Karpas-422 (cell line): ENCODE measurements at places on chromosomes 6 and 20.

- DNase-seq, result no peak
Observed at GRCh38 chr6:106918115-106918514, 56.4 kb downstream of the CD24 start.

GRCh38 chr20:57216669-57217068, 49.8 kb downstream of the BMP7 start:
- no peak for DNase-seq

DNA sequence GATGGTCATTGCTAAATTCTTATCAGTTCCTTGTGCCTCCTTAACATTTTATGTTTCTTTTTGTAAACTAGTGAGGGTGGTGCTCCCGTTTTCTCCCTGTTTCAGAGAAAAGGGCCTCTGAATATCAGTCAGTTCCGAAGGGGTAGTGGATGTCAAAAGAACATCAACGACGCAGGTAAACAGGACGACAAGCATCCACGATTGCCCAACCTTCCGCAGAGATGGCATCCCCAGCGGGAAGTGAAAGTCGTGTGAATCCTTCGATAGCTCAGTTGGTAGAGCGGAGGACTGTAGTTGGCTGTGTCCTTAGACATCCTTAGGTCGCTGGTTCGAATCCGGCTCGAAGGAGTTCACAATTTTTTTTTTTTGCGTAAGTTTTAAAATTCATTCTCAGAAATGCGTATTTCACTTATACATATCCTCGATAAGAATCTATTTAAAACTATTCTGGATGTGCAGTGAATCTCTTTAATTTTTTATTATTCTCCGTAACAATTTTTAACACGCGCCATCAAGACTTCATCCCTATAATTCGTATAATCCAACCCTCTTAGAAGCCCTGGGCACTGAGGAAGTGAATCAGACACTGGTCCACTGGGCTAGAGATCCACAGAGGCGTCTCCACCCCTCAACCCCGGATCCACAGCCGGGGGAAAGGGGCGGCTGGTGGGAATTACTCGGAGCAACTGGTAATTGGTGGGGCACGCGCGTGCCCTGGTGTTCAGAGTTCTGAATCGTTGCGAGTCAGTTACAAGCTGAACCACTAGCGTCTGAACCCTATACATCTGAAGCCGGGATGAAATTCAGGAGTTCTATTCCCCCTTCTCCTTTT, 27.9 kb upstream of the ABT1 start:
- peak; percentile 97 for DNase-seq

DNA sequence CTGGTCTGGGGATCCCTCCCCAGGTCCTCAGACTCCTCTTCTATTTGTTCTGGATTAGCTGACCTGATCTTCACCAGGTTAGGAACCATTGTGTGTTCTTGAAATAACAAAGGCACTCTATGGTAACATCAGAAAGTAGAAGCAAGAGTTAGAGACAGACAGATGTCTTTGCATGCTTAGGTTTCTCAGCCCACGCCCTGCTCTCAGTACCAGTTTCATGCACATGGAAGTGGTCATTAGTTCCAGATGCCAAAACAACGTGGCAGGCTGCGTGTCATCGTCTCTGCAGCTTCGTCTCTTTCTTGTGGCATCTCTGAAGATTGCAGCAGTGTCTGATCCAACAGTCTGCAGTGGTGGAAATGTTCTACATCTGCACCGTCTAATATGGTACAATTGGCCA, 89.4 kb downstream of the PACRG start:
- DNase-seq, result no peak

GRCh38 chr20:3848565-3848964, 1.9 kb downstream of the MAVS start:
- DNase-seq, result no peak

GRCh38 chr6:52603000-52603795, 26.3 kb upstream of the TRAM2 start:
- no peak for DNase-seq

DNA sequence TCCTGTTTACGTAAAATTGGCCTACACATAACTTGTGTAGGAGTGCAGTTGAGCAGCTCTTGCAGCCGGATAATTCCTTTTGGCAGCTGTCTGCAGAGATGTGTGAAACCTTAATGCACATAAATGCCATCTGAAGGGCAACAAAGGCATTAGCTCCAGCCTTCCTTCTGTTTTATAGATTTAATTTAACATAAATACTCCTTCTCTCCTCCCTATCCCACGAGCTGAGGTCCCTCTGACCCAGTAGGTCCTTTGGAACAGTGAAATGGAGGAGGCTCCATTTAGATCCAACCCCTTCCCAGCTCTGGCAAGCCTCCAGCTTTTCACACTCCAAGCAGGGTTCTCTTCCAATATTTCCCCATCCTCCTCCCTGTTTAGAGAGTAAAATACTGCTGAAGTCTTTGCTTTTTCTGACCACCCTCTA, 6.5 kb downstream of the PLEKHG1 start:
- no peak for DNase-seq

GRCh38 chr6:156988276-156989158, 211.3 kb downstream of the ARID1B start:
- DNase-seq, result peak; percentile 86

DNA sequence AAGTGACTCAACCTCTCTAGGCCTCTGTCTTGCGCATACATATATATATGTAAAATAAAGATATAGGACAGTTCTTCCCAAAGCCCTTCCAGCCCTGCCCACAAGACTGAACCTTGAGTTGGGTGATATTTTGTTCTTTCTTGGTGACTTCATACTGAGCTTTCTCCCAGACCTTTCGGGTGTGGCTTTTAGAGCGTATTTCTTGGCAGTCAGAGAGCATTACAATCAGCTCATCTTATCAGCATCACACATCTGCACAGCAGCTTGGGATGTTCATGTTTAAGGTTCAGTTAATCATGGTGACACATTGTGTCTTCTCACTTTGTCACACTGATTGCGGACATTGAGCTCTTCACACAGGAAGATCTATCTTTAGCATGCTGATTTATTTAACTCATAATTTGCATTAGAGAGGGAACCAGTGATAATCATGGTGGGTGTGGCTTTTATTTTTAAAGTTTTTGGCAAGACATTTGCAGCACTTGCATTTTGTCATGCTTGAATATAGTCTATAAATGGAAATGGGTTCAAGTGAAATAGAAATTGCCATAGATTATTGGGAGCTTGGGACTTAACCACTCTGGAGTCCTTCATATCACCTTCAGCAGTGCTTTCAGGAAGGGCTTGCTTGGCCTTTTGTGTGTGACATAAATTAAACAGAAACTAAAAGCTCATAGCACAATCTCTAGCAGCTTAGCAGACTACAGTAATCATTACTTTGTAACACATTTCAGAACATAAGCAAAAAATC, 8.3 kb downstream of the KIF3B start:
- DNase-seq, result peak; percentile 96

DNA sequence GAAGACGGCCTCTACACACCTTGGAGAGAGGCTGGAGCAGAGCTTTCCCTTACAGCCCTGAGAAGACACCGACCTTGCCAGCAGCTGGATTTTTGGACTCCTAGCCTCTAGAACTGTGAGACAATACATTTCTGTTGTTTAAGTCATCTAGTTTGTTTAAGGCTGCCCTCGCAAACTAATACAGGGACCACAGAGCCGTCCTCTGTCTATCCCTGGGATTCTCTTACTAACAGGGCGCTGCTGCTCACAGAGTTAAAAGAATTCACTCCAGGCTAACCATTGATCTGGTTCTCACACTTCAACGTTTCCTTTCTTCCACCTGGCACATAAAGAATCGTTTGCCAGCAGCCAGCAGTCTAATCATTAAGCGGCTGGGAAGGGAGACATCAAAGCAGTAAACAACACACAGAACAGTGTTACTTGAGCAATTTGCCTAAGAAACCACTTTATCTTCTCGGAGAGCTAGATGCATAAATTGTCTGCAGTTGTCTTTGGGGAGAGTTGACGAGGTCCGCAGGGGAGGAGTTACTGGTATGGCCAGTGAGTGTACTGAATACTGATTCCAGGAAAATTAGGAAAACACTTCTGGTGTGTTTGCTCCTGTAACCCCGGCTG, 103.5 kb upstream of the AKAP12 start:
- DNase-seq, result no peak

DNA sequence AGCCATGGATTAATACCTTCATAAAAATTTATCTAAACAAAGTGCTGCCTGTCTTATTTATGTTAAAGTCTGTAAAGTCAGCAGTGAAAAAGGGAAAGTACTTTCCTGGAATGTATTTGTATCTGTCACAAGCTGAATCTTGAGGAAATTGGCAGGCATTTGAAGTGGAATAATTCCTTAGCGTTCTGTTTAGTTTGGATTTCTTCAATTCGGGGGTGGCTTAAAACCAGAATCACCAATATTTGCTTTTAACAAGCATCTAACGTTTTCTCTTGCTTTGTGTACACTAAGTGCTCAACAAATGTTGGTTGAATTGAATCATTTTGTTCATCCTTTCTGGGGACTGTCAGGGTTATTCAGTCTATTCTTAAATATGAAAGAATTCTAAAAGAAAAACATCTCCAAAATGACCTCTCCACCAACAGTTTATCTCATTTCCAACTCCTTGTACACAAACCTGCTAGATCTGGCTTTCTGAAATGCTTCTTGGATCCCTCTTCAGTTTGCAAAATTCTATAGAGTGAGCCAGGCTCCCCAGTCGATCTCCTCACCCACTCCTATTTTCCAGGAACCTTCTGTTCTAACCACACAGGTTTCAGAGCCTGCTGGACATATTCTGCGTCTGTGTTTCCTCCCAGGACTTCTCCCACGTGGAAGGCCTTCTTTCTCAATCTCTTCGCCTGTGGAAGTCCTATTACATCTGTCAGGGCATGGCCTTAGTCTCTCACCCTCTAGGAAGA, 2.0 kb upstream of the NPEPL1 start:
- no peak for DNase-seq

DNA sequence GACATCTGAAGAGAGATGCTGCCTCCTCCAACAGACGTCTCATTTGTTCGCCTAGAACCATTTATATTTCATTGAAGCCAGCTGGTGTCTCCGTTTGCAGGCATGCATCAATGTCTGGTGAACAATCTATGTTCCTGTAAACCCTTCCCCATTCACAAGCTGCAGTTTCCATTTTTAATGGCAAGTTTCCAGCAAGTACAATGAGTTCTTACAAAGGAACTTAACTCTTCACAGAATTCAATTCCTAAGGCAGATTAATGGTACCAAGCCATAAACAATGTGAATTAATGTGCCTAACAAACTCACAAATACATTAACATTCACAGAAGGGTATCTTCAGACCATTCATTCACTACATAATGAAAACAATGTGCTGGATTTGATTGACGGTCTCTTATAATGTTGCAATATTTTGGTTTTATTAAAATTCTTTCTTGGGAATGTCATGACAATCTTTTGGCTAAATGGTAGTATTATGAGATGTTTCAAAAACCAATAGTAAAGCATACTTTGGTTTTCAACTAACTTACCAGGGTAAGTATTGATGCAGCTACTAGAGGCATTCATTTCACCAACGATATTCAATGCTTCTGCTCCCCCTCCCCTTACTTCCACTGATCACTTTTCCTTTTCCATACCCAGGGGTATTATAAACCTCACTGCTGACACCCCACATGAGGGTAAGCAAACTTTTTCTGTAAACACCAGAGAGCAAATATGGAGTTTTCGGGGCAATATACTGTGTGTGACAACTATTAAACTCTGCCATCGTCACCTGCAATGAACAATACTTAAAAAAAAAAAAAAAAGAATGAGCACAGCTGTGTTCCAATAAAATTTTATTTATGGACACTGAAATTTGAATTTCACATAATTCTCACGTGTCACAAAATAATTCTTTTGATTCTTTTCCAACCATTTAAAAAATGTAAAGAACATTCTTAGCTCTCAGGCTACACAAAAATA, 4.2 kb downstream of the AKIRIN2 start:
- no peak for DNase-seq

GRCh38 chr6:23180504-23181293, 611.3 kb downstream of the HDGFL1 start:
- DNase-seq, result no peak

DNA sequence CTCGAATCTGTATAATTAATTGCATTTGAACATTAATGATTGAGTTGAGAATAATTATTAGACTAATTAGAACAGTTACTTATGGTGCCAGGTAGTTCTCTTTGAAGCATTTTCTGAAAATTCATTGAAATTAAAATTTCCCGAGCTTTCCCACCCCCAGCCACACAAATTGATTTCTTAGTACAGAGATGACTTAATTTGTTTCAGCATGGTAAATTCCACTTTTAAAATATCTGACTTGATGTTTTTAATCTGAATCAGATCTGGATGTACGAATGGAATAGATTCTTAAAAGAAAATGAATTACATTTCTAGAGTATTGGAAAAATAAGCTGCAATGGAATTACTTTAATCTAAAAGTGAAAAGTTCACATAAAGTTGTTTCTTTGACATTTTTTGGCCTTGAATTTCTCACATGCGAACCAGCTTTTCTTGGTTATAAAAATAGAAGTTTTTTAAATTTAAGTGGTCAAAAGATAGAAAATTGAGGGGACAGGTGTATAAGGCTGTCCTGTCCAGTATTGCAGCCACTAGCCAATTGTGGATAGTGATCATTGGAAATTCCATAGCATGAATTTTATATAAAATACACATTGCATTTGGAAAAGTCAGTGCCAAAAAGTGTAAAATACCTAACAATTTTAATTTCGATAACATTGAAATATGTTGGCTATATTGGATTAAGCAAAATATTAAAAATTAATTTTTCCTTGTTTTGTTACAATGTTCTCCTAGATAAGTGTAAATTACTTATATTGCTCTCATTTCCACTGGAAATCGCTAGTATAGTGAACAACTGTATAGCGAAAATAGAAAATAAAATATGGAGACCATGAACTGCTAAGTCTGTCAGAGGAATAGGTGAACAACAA, 102.9 kb downstream of the OR2B2 start:
- no peak for DNase-seq

GRCh38 chr6:148414836-148415235, 72.2 kb downstream of the SASH1 start:
- DNase-seq, result no peak

DNA sequence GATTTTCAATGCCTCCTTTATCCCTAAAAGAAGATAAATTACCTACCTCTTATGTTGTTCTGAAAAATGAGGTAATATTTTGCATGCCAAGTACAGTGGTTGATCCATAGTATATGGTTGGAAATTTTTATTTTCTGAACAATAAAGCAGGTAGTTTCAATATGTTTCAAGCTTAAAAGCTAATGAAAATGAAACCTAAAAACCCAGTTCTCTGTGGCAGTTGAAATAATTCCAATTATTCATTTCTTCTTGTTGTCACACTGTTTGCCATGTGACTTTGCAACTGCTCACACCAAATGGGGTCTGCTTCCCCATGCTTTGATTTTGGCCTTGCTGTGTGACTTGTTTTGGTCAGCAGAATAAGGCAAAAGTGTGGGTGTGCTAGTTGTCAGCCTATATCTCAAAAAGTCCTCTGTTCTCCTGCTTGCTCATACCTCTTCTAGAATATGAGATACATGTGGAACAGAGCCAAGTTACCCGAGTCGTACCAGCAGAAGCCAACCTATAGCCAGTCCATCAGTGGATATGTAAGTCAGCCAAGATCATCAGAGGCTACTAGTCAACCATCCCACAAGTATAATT, 197.2 kb upstream of the THEMIS start:
- no peak for DNase-seq

DNA sequence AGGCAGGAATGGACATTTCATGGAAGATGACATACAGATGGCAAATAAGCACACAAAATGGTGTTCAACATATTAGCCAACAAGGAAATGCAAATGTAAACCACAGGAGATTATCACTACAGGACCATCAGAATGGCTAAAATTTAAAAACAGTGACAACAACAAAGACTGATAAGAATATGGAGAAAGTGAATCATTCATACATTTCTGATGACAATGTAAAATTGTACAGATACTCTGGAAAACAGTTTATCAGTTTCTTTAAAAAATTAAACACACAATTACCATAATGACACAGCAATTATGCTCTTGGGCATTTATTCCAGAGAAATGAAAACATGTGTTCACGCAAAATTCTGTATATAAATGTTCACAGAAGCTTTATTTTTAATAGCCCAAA, 105.8 kb upstream of the RUNX2 start:
- DNase-seq, result no peak
